ENCODE measurements at places on chromosomes 6 and 20.

GRCh38 chr6:69732045-69732444 is 64.8 kb downstream of the LMBRD1 start:
- DNase-seq, result no peak

- peak; percentile 8 for DNase-seq
Measured at GRCh38 chr6:157981132-157981394, 600 bp upstream of the SYNJ2 start.

- DNase-seq, result no peak
Measured at GRCh38 chr6:27694547-27694874, 217.7 kb downstream of the OR2B2 start.

GRCh38 chr6:44738601-44739146 is 351.2 kb downstream of the CDC5L start:
- no peak for DNase-seq

DNA sequence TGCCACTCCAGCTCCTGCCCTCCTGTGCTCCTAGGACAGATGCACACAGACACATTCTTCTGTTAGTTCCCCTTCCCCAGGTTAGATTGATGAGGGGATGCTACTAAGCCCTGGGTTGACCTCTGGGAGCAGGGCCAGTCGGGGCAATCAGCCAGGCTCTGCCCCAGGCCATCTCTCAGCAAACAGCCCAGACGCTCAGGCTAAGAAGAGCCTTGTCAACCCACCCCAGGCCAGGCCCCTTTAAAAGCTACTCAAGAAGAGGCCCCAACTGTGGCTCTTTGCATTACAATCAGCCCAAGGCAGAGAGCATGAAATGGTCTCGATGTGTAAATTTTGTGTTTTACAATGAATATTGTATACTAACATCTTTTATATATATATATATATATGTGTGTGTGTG is 107.4 kb downstream of the TFAP2A start:
- DNase-seq, result no peak

GRCh38 chr6:36893976-36894932 is 8.5 kb downstream of the C6orf89 start:
- DNase-seq, result no peak

DNA sequence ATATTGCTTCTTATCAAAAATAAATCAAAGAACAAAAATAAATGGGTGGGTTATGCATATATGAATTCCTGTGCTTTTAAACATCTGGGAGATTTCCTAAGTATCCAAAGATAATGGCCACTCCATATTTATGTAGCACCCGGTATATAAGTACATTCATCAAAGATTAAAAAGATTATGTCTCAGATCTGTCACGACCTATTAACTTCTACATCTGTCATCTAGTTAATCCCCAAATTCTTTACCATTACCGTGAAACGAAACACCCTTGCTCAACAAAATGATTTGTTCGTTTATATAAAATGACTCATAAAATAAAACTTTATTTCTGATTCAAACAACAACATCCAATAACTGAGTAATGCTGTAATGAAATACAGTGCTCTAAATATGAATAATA is 64.8 kb upstream of the FOXQ1 start:
- DNase-seq, result no peak

DNA sequence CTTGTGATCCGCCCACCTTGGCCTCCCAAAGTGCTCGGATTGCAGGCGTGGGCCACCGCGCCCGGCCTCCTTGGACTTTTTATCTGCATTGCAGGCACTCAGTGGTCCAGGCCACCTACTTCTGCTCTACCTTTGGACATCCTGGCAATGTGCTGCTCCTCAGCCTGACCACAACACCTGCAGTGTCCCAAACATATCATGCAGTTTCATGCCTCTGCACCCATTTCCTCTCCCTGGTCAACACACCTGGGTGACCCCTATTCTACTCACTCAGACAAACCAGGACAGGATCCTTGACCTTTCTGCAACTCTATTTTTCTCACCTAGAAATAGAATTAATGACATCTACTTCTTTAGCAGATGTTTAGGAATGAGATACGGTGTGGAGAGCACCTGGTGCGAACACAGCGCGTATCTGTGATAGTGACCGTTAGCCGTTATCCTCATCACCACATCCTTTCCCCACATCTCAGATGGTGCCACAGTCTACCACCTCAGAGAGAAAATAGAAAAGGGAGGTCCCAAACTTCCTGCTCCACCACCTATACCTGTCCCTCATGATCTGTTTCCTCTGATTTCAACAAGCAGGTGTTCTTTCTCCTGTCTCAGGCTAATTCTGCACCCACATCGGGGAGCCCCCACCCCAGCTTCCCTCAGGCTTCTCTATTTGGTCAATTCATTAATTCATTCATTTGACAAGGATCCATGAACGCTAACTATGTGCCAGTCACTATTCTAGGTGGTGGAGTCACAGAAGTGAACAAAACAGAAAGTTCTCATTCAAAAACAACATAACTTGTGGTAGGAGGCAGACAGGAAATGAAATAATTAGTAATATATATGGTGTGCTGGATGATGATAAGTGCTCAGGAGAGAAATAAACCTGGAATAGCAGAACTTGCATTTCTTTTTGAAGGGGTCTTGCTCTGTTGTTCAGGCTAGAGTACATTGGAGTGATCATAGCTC is 4.3 kb upstream of the BTN3A2 start:
- no peak for DNase-seq

GRCh38 chr6:136403110-136403980 is 113.7 kb upstream of the BCLAF1 start:
- no peak for DNase-seq

DNA sequence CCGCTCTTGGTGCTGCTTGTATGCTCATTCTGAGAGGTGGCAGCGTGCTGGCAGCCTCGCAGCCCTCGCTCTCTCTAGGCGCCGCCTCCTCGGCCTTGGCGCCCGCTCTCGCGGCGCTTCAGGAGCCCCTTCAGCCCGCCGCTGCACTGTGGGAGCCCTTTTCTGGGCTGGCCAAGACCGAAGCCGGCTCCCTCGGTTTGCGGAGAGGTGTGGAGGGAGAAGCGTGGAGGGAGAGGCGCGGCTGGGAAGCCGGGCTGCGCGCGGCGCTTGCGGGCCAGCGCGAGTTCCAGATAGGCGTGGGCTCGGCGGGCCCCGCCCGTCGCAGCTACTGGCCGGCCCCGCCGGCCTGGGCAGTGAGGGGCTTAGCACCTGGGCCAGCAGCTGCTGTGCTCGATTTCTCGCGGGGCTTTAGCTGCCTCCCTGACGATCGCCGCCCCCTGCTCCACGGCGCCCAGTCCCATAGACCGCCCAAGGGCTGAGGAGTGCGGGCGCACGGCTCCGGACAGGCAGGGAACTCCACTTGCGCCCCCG is 19.5 kb upstream of the FAM8A1 start:
- no peak for DNase-seq

- DNase-seq, result no peak
Measured at GRCh38 chr6:143652841-143653331, 24.9 kb upstream of the PHACTR2 start.

DNA sequence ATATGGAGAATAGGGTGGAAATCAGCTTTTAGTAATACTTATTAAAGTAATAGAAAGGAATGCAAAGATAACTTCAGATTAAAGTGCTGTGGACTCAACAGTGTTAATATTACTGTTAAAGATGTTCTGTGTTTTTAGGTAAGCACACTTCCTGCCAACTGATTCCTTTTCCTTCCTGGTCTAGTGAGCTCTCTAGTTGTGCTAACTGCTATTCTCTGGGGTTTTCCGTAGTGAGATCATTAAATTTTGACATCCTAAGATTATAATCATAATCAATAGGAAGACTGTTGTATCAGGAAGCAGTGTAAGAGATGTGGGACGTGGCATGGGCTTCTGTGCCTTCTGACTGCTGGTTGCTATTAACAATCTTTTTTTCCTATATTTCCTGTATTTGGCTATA is 1.2 kb upstream of the TMEM217 start:
- DNase-seq, result no peak

- no peak for DNase-seq
Measured at GRCh38 chr20:35506179-35506578, 23.3 kb downstream of the C20orf173 start.

- no peak for DNase-seq
Measured at GRCh38 chr6:30495993-30496392, 6.7 kb downstream of the HLA-E start.

DNA sequence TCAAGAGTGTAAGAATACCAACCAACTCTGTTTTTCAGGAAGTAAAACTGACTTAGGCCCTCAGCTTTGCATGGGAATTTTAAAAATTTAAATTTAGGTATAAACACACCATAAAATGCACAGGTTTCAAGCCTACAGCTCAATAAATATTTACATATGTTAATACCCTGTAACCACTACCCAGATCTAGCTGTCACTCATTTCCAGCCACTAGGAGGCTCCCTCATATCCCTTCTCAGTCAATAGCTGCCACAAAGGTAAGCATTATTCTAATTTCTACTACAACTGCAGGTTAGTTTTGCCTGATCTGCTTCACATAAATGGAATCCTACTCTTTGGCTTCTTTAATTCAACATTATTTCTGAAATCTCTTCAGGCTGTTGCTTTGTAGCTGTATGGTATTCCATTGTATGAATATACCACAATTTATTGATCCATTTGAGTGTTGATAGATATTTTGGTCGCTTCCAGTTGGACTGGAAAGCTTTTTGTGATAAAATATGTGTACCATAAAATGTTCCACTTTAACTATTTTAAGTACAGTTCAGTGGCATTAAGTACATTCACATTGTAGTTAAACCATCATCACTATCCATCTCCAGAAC is 32.5 kb upstream of the MEI4 start:
- DNase-seq, result no peak

GRCh38 chr20:1108437-1108920 is 9.9 kb upstream of the PSMF1 start:
- DNase-seq, result peak; percentile 34

DNA sequence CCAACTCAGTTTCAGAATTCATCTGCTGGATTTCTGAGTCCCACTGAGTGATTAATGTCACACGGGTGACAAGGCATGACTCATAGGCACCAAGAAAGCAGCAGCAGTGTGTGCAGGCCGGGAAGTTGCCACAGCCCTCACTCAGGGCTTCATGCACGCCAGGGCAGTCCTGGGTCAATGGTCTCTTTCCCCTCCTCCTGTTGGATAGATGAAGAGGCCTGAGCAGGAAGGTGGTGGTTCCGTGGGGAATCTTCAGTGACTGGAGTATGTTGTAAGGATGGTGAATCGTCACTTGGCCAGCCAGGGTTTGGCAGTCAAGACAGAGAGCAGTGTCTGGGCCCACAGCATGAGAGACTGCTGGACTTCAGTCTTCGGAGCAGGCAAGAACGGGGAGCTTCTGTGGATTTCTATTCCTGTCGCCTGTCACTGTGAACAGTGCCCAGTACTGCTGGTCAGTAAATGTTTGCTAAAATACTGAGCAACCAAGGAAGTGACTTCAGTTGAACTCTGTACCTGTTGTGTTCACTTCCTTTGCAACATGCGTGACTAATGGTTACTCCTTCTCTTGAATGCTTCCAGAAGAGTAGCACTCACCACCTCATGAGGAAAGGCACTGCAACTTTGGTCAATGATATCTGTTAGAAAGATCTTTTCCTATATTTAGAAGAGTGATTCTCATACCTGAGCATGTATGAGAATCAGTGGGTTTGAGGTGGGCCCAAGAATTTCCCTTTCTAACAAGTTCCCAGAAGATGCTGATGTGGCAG is 62.0 kb upstream of the CD93 start:
- no peak for DNase-seq

- DNase-seq, result no peak
Measured at GRCh38 chr20:47857569-47858464, 72.5 kb upstream of the SULF2 start.

DNA sequence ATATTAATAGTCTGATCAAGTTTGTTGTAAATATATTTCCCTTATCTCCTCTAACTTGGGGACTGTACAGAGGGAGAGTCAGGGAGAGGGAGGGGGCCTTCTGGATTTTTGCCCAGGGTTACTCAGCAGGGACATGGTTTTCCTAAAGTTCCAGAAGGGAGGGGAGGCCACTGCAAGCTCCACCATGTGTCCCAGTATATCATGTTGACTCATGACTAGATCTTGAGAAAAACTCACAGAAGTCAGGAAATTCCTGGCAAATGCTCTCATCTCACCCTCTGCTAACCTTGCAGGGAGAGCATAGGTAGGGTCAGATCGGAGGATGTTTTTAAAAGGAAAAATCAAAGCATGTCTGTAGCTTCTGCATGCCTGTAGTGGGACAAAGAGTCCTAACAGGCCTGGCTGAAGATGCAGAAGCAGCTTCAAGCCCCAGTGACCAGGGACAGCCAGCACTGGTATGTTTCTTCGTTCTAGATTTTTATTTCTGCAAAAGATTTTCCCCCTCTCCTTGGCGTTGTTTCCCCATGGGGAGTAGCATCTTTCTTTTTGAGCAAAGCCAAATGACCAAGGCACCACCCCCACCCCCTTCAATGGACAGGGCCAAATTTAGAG is 272.9 kb upstream of the SUPT3H start:
- no peak for DNase-seq

Data from T-helper 9 cell (primary cell).